ENCODE measurements at places on chromosomes 2 and 18.

GRCh38 chr2:63581298-63581961 is 6.8 kb downstream of the WDPCP start:
- no peak for DNase-seq

DNA sequence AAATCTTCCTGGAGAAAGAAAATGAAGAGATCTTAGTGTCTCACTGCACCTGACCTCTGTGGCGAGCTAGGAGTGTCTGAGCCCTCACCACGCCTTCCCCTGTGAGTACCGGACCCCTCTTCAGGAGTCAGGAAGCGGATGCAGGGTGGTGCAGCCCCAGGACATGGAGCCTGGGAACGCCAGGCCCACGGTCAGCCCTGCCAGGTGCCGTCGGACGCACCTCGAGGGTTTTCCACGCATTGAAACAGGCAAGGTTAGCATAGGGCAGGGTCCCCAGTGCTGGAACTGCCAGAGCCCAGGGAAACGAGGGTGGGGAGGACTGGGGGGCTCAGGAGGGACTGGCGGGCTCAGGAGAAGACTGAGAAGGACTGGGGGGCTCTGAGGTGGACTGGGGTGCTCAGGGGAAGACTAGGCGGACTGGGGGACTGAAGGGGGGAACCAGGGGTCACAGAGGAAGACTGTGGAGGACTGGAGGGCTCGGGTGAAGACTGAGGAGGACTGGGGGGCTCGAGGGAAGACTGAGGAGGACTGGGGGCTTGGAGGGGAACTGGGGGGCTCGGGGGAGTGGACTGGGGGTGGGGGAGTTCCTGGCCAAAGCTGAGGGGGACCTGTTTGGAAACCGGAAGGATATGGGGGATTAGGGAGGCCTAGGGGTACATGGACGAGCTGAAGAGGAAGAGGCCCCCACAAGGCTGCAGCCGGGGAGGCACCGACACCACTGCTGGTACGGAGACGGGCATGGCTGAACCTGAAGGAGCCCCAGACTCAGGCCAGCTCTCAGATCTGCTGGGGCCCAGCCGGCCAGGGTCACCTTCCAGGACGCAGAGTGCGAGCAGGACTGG is 65.2 kb upstream of the SNTG2 start:
- DNase-seq = no peak

DNA sequence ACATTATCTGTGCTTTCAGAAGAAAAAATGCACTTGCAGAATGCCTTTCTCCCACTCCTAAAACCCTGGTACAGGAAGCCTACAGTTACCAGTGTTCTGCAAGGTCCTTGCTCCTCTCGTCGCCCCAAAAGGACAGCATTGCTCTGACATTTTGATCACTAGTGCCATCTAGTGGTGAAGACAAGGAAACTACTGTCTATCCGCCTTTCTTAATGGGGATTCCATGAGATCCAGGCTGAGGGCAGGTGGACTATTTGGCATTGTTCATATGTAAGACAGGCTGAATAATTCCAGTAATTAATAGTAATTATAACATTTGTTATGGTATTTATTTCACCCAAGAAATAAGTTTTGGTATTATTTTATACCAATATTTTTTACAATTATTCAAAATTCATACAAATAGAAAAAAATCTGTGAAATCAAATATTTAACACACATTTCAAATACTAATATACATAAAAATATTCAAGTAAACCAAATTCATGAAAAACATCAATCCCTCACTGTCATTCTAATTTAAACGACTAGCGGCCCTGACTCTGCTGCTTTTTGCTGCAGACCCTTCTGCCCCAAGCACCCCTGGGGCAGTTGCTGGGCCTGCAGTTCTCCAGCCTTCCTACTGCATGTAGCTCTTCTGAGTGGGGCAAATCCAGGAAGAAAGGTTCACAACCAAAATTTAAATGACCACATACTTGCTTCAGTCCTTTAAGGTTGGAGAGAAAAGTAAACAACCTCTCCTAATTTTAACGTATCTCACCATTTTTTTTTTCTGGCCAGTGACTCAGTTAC is 19.0 kb downstream of the TPGS2 start:
- peak; percentile 76 for DNase-seq

- DNase-seq = no peak
Measured at GRCh38 chr2:240023792-240024191, 1.4 kb downstream of the NDUFA10 start.

DNA sequence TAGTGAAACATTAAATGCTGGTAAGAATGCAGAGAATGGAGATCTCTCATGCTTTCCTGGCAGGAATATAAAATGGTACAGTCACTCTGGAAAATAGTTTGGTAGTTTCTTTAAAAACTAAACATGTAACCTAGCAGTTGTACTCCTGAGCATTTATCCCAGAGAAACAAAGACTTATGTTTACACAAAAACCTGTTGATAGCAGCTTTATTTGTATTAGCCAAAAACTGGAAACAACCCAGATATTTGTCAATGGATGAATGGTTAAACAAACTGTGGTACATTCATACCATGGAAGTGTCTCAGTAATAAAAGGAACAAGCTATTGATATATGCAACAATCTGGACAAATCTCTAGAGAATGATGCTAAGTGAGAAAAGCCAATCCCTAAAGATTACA is 81.7 kb upstream of the CTAGE1 start:
- DNase-seq = no peak

DNA sequence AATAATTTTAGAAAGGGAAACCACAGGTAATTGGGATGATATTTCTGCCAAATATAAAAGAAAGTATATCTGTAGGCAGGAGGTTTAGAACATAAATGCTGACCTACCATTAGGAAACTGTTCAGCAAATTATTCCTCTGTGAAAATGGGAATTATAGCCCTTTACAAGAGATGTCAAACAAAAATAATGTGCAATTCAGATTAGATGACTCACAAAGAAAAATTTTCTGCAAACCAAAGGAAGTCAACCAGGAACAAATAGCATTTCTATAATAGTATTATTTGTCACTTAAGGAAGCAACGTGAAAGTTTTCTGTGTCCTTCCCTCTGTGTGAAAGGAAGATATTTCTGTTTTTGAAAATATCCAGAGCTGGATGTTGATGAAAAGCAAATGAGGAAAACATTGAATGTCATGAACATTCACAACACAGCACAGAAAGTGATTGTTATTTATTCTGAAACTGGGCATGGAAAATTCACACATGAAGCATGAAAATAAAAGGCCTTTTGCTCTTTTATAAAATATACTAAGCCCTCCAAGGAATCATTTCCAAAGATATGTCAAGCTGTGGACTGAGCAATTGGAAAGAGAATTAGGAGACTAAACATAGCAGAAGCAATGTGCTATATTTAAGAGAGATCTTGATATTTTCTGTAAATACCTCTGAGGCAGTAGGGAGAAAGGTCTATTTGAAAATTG is 57.9 kb upstream of the SPHKAP start:
- DNase-seq = no peak

- no peak for DNase-seq
Measured at GRCh38 chr2:49980774-49981173, 826.5 kb upstream of the FSHR start.

GRCh38 chr18:56305583-56305982 is 332.8 kb downstream of the TXNL1 start:
- DNase-seq = no peak

DNA sequence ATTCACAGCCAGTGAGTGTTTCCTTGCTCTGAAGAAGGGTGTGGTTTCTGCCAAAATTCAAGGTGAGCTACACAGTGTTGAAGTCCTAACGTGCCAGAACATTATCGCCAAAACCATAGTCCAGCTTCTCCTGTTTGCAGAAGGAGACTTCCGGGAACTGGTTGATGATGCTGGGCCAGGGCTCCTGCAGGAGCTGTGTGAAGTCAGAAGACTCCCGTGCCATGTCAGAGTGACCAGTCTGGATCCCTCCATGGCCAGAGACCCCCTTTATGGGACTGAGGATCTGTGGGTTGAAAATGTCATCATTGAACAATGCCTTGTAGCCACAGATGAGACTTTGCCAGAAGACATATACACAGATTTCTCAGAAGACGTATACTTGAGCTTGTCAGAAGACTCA is 96.0 kb upstream of the RAB12 start:
- DNase-seq = no peak

GRCh38 chr2:23042216-23042906 is 342.6 kb upstream of the KLHL29 start:
- no peak for DNase-seq

DNA sequence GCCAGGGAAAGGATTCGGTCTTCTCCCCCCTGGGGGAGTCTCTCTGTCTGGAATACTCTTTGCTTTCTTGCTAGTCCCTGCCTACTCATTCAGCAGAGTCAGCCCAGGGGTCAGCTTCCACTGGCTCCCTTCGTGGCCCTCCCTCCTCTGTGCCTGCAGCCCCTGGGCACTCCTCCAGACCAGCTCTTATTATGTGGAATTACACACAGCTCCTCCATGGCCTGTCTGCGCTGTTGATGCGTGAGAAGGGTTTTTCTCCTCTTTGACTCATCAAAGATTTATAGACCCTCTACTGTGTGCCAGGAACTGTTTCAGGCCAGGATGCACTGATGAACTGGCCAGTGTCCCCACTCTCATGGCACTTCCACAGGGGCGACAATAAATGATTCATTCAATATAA is 44.4 kb downstream of the ST8SIA5 start:
- DNase-seq = no peak

GRCh38 chr2:162063899-162064298 is 10.1 kb downstream of the DPP4 start:
- peak; percentile 31 for DNase-seq

- DNase-seq = no peak
Measured at GRCh38 chr2:95053543-95053942, 28.0 kb downstream of the MAL start.

- DNase-seq = no peak
Measured at GRCh38 chr2:67938053-67938452, 124.8 kb downstream of the C1D start.

DNA sequence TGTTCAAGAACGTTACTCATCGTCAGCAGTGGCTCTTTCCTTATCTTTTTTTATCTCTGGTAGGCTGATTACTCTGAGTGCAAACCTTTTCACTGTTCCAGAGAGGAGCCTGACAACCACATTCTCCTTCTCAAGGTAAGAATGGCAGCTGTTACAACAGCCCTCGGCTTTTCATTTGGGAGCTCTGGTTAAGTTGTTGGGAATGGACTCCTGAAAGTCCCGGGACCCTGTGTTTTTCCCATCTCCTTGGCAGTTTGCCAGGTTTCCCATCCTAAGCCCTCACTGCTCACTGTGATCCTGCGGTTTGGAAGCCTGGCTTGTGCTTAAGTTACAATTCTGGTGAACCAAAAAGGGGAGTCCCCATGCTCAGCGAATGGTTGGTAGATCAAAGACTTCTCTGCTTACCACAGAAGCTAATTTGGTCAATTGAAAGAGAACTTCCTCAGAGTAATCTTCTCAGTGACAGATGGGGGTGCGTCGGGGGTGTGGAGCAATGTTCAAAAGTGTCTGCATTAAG is 122.3 kb downstream of the LYPD6B start:
- peak; percentile 7 for DNase-seq

DNA sequence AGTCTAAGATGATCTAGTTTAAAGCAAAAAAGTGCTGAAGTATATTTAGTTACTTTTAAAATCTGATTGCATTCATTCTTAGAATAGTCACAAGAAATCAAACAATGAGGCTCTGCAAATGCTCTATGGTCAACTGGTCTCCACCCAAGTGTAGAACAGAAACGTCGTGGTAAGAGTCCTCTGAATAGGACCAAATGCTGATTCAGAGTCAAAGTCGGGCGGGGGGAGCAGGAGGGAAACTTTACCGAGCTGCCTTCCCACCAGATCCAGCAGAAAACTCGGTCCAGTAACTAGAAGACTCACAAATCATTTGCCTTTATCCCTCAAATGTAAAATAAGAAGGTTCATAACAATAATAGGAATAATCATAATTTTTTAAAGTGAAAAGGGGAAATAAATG is 46.2 kb upstream of the PXDN start:
- no peak for DNase-seq

- DNase-seq = no peak
Measured at GRCh38 chr2:169765523-169765922, 31.9 kb downstream of the KLHL23 start.

- no peak for DNase-seq
Measured at GRCh38 chr2:42053791-42054701, 6.2 kb downstream of the PKDCC start.

GRCh38 chr2:42558827-42559226 is 9.6 kb upstream of the MTA3 start:
- DNase-seq = no peak

- DNase-seq = no peak
Measured at GRCh38 chr18:23765931-23766330, 76.7 kb downstream of the LAMA3 start.

DNA sequence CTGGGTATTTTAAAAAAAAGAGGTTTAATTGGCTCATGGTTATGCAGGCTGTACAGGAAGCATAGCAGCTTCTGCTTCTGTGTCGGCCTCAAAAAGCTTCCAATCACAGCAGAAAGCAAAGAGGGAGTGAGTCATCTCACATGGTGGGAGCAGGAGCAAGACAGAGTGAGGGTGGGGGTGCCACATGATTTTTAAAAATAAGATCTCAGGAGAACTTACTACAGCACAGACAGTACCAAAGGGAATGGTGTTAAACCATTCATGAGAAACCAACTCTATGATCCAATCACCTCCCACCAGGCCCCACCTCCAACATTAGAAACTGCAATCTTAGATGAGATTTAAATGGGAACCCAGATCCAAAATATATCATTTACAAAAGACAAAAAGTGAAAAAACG is 14.6 kb downstream of the ZNF519 start:
- DNase-seq = no peak

GRCh38 chr2:166539340-166540162 is 45.5 kb upstream of the SCN7A start:
- peak; percentile 20 for DNase-seq

DNA sequence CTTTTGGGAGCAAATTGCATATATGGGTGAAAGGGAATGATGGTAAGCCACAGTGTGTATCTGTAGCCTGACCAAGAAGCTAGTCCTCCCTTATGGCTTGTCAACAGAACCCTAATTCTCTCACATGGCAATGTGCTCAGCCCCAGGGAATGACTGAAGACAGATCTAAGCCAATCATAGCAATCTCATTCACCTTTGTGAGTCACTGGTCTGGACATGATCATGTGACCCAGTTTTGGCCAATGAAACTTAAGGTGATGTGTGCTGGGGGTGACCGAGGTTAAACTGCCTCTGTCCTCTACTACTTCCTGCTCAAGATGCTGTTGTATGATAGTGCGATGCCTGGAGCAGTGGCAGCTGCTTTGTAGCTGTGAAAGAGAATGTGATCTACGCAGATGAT is 491.2 kb upstream of the HS6ST1 start:
- DNase-seq = no peak
